ENCODE measurements at places on chromosomes 3 and 15.

GRCh38 chr15:57819646-57820045 lies 113.1 kb downstream of the POLR2M start:
- DNase-seq = no peak

DNA sequence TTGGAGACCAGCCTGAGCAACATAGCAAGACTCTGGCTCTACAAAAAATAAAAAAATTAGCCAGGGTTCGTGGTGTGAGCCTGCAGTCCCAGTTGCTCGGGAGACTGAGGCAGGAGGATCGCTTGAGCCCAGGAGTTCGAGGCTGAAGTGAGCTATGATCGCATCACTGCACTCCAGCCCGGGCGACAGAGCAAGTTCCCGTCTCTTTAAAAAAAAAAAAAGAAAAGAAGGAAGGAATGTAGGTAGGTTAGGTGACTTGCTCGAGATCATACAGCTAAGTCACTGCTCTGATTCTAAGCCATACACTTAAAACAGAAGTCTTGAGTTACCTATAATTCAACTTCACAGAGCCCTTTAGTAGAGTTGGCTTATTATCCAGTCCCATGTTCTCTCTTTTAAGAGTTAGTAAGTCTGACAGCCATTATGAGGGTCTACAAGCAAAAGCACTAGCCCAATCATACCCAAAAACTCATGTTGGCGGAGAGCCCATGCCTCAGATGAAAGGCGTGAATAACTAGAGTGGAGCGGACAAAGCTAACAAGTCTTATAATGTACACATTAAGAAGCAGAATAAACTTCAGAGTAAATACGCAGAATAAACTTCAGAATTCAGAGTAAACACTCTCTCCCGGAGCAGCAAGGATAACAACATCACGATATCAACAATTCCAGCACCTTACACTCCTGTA lies 768 bp downstream of the AAGAB start:
- no peak for DNase-seq

GRCh38 chr3:149579838-149580542 lies 77.8 kb downstream of the WWTR1 start:
- DNase-seq = no peak

DNA sequence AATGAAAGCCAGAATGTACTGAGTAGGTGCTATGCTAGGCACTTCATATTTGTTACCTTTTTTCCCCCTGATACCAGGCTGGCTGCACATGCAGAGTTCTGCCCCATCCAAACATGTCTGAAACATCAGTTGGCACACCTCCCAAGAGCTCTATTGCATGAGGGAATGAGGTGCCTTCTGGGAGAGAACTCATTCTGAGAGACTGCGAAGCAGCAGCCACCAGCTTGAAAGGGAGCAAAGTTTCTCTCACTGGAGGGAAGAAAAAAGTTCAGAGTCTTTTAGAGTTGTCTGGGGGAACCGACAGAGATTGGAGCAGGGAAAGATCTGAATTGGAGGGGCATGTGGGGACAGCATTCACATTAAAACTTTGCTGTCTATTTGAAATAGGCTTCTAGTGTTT lies 84.1 kb downstream of the AGBL1 start:
- no peak for DNase-seq

- no peak for DNase-seq
Measured at GRCh38 chr3:135752851-135753250, 212.7 kb upstream of the PPP2R3A start.
